ENCODE measurements at places on chromosomes 16 and 17.

DNA sequence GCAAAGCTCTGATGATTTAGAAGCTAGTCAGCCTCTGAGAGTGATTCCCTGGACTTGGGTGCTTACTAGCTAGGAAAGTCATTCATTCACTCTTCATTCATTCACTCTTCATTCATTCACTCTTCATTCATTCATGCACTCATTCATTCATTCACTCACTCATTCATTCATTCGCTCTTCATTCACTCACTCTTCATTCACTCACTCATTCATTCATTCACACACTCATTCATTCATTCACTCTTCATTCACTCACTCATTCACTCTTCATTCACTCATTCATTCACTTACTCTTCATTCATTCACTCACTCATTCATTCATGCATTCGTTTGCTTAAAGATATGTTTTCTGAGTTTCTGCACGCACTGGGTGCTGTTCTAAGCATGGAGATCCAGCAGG lies 292.7 kb upstream of the TNRC6C start:
- no peak for DNase-seq

DNA sequence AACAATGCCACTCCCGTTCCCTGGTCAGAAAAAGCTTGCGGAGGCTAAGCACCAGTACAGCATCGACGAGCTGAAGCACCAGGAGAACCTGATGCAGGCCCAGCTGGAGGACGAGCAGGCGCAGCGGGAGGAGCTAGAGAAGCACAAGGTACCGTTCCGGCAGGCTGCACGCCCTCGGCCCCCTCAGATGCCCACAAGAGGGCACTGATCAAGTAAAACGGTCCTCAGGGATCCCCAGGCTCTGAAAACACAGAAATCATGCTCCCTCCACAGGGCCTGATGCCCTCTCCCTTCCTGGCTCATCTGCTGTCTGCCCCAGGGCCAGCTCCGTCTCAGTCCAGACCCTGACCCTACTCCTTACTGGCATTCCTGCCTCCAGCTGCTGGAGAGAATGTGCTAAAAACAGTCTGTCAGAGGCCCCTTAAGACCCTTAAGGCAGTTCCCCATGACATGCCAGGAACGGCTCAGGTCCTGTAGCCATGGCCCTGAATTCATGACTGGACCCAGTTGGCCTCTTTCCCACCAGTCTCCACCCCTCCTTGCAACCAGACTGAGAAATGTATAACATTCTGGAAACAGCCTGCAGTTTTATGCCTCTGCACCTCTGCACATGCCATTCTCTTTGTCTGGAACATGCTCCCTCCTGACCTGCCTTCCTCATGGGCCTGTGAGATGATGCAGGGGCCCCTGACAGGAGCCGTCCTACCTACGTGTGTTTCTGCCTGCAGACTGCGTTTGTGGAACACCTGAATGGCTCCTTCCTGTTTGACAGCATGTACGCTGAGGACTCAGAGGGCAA lies 21.8 kb downstream of the DRC3 start:
- peak; percentile 65 for DNase-seq

GRCh38 chr17:60863892-60864707 lies 186.4 kb downstream of the BCAS3 start:
- no peak for DNase-seq

GRCh38 chr16:69204172-69204571 lies 17.2 kb downstream of the SNTB2 start:
- DNase-seq: no peak

DNA sequence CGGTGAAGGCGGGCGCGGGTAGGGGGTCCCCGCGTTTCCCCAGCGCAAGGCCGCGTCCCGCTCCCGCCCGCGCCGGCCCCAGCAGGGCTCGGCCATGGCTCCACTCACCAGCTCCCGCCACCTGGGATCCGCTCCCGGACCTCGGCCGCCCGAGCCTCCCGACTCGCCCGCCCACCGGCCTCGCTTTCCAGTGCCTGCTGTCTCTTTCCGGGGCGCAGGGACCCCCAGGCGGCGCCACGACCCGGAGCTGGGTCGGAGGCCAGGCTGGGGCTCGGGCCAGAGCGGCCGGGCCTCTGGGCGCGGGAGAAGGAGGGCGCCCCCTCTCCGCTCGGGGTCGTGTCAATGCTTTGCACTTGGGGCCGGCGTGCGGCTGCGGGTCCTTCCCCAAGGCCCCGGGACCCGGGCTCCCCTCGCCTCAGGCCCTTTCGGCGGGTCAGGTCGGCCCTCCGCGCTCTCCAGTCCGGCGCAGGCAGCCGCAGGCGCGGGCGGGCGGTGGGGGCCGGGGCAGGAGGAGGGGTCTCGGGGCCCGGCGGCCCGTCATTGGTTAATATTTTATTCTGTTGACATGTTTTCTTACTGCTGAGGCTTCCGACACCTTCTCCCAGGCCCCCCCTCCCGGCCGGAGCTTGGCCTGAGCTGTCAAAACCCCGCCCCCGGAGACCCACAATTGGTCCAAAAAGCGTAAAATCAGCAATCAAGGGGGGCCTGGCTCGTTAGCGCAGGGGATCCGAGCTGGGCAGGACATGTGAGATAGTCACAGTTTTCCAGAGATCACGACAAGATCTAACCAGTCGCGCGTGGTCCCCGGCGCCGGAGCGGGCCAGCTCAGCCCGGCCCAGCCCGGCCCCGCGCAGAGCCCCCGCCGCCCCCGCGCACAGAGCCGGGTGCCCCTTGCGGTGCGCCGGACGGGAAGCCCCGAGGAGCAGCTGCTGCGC lies at the start of gene TBX2:
TBX2 (plus strand) TSS at position 713 of the 935 bp plus-strand sequence. CDS start 334 bp downstream, outside the sequence.
- peak; percentile 57 for DNase-seq

- no peak for DNase-seq
Measured at GRCh38 chr16:11109566-11109965, 146.4 kb downstream of the SOCS1 start.

GRCh38 chr17:70520447-70520846 lies 351.1 kb downstream of the KCNJ2 start:
- no peak for DNase-seq

DNA sequence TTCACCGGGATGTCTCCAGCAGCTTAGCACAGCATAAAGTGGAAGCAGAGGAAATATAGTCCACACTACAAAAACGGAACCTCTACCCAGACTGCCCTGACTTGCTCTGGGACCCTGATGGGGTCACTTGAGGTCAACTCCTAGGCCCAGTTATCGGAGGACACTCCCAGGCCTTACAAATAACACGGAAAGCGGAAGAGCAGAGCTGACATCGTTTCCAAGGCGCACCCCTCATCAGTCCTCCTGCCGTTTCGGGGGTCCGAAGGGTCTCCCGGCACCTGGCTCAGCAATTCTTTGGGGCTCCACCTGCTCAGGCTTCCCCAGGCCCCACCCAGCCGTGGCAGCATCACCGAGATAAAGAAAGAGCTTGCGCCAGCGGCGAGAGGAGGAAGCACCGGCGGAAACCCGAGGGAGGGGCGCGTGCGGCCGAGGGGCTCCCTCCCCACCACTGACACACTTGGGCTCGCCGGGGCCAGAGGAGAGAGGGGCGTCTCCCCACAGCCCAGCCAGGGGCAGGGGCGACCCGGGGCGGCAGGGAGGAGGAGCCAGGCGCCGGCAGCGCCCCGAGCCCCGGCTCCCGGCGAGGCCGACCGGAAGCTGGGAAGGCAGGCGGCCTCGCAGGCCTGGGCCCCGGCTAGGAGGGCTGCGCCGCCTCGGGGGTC lies 727 bp downstream of the CORO7 start:
- DNase-seq: no peak

GRCh38 chr16:12531937-12532336 lies 271.8 kb downstream of the CPPED1 start:
- no peak for DNase-seq
